Type B pancreatic cell (in vitro differentiated cells): ENCODE measurements at places on chromosomes 3 and 15. TPM values are rescaled to one million over a fixed set of nuclear protein-coding genes. Genes with fewer than 3 reads are reported as not detected.

The SPTBN5 gene
- 3.1 and 4.2 TPM in 2 replicates for total RNA-seq

The ZPLD1 gene
- total RNA-seq = 1.5 and 10.0 TPM in 2 replicates

The BUB1B gene
- total RNA-seq = 21.8 and 69.5 TPM in 2 replicates

The TMEM207 gene
- not detected in 2 replicates for total RNA-seq

The CTDSPL gene
- total RNA-seq = 72.7 and 98.4 TPM in 2 replicates
